Suppressor macrophage treated with lipopolysaccharide for 1 hour (primary cell): ENCODE measurements at places on chromosomes 7 and 10.

DNA sequence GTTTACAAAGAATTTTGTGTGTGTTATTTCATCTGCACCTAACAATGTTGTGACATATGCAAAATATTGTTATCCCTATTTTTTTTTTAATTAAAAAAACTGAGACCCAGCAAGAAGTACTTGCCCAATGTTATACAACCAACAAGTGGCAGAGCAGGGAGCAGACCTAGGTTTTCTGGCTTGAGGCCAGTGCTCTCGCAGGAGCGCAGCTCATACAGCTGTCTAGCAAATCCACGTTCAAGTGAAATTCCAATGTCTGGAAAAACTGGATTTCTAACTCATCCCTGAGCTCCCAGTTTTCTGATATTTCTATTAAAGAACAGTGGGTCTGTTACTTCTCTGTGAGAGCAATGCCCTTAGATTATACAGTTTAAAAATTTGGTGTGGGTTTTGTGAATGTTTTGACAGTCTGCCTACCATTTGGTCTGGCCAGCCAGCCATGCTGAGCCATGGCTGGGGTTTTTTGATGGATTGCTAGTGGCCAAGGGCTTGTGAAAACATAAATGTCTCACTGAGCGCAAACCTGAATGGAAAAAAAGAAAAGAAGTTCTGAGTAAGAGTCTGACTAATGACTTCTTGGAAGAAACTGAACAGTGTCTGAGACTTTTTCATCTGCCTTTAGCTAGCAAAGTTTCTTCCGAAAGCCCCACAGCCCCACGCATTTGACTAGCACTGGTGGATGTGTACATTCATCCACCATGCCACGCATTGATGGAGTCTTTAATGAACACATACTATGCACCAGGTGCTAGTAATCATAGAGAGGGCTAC, 15.4 kb upstream of the PRF1 start:
- DNase-seq: no peak

DNA sequence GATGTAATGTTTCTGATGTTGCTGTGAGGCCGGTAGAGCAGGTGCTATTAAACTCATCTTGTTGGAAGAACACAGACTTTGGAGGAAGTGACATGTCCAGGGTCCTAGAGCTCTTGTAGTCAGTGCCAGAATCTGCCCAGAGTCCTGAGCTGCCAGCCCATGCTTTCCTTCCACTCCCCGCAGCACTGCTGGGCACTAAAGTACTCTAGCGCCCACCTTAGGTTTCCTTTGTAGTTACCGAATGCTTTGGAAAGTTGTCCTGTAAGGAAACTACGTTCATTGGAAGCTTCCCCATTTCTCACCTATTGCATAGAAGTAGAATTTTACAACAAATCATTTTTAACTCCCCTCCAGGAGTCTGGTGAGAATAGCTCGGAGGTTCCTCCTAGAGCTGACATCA, 11.0 kb downstream of the ZNF862 start:
- DNase-seq: no peak

DNA sequence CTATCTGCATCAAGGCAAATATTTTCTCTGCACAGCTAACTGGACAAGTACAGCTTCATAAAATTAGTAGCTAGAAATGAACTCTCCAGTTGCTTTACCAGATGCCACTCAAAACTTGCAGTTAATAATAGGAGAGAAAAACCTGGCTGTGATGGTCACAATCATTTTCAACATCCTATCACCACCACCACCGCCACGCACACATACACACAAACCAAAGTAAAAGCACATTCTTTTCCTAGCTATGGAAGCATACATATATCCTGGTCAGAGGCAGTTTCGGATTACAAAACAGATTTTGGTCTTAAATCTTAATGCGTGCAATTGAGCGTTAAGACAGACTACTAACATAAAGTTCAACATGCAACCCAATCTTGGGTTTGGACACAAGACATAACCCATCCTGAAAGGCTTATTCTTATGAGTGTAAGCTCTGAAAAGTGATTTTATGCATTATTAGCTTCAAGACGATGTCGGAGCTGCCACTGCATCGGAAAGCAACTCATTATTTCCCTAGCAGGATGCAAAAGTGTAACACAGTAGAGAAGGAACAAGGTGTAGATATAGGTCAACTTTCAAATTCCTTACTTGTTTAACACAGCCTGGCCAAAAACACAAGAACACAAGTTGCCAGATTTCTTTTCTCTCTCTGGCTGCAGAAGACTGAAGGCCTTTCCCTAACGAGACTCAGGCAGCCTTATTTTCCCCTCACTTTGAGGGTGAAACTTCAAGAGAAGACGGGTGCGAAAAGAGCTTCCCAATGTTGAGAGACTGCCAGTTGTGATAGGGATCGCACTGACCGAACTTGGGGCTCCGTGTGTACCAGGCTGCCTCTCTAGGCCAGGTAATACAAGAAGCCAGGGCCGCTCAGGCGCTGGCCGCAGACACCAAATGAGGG, 1.2 kb downstream of the CACUL1 start:
- no peak for DNase-seq

DNA sequence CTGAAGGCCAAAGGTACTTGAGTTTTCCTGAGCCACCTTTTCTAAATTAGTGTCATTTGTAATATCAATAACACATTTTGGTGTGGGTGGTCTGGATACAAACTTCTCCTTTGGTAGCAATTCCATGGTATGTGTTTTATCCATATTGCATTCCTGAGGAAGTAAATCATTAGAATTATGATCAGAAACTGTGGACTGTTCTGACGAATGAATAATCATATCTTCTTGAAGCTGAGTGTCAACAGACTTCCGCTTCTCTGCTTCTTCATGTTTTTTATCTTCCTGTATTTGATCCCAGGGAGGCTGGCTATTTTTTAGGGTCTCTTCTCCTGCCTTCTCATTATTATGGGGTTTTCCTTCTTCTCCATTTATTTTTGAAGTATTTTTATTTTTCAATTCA, 81.4 kb downstream of the NRBF2 start:
- DNase-seq: peak; percentile 56

- DNase-seq: no peak
Observed at GRCh38 chr7:15043931-15044330, 141.4 kb upstream of the DGKB start.

DNA sequence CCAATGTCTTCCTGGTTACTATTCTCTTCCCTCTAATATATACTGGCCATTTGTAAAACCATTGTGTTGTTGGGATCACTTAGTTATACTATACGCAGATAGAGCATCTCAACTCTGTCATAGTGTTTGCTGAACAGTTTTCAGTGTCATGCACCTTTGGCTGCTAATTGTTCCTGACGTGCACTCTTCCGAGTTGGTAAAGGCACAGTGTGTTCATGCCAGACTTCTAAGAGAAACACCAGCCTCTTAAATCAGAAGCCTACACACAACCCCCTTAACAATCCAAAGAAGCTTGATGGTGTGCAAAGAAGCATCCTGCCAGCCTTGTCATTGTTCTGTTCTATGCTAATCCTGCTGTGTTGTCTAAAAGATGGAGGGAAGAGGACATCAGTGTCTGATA, 131.1 kb downstream of the MAPK8 start:
- DNase-seq: no peak

DNA sequence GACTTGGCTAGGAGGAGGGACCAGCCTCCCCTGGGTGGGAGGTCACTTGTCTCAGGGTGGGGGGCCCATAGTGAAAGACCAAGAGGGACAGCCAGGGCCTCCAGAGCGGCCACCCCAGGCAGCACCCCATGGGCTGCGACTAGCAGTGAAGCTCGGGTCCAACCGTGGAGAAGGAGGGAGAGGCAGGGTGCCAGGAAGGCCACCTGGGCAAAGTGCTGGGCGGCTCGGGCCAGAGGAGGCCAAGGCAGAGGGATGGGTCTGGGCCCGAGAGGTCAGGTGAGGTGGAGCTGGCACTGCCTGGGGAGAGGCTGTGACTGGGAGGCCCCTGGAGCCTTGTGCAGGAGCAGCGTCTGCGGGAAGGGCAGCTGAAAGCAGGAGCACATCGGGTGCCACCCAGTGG, 41.8 kb downstream of the CLRN3 start:
- no peak for DNase-seq

DNA sequence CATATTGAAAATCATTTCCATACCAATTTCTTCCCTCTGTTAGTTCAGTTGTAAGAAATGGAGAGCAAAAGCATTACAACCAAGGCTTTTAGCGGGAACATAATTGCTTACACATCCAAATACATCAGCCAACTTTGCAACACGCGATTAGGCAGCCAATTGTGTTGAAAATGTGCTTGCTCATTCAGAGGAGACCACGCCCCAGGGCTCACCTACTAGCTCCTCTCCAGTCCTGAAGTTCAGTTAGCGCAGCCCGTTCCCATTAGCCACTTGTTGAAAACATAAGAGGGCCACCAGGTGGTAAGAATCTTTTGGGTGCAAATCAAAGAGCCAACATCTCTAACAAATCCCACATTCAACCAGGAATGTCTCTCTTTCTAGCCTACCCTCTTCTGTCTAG, 213.2 kb upstream of the MDFIC start:
- no peak for DNase-seq

DNA sequence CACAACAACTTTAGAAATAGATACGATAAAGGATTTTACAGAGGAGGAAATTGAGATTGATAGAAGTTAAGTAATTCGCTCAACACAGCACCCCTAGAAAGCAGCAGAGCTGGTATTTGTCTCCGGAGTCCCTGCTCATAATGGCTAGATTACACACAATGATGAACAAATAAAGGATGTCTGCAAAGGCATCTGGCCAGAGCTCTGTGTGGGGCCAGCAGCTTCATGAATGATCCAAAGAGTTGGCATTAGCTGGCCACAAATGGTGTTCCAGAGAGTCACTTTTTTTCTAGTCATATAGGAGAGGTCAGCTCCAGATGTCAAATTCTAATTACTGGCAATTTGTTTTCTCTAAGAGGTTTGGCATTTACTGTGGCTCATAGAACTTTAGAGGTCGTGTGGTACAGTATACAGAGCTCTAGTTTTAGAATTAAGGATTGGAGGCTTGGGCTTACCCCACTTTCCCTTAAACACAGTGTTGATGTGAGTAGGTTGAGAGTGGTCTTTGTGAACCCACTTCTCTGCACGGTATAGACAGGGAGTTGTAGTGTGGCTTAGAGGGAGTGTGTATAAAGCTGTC, 186.2 kb downstream of the BICC1 start:
- no peak for DNase-seq
